ENCODE measurements at places on chromosomes 1 and 21.

GRCh38 chr1:154849645-154850131, 20.4 kb downstream of the KCNN3 start:
- DNase-seq, result no peak

DNA sequence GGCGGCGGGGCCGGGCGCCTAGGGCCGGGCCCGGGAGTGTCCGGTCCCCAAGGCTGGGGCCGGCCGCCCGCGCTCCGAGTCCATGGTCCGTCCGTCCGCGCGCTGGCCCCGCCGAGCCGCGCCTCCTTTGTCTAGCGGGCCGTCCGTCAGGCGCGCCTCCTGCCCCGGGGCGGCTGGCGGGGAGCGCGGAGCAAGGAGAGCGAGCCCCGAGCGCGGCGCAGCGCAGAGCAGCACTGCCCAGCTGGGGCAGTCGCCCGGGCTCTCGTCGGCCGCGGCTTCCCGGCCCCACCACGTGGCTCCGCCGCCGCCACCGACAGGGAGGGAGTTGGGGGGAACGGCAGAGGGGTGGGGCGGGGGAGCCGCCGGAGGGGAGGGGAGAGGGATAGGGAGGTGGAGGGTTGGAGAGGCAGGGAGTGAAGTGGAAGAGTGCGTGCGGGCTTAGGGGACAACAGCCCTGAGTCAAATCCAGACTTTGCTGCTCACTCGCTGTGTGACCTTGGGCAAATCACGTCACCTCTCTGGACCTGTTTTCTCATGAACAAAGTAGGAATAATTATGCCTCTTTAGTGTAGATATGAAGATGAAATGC, at the start of gene NKAIN1:
TSS of gene NKAIN1 (minus strand) at position 235 of the 589 bp plus-strand sequence. CDS start 340 bp downstream, outside the sequence.
- DNase-seq, result no peak

DNA sequence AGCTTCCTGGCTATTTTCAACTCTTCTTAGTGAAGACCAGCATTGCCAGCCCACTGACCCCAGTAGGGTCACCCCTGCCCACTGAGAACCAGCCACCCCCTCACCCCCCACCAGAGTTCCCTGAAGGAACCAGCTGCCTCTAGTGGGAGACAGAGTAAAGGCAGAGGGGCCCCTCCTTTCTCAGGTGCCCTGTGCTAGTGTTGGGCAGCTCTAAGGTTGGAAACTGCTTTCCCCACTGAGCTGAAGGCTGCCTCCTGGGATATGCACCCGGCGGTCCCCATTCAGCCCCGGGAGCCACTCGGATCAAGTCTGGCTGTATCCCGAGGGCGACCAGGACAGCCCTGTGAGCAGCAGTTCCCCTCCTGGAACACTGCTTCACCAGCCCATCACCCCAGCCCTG, 111.0 kb downstream of the PGBD5 start:
- no peak for DNase-seq

DNA sequence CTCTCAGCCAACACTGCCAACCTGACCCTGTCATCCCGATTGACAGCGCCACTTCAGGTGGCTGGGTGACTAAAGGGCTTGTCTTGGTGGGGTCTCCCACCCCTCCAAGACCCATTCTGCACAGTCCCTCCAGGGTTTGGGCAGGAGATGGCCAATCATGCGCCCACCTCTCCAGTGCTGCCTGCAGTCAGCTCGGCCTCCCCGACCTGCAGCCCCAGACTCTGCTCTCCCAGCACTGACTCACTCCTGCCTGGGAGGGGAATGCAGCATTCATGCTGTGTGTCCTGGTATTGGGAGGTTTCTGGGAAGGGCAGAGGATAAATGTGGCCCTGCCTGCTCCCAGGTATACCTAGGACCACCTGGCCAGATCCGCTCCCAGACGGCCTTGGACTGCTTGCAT, 9.7 kb downstream of the TMEM81 start:
- no peak for DNase-seq

- no peak for DNase-seq
Measured at GRCh38 chr1:85707267-85707989, 805 bp downstream of the ZNHIT6 start.

DNA sequence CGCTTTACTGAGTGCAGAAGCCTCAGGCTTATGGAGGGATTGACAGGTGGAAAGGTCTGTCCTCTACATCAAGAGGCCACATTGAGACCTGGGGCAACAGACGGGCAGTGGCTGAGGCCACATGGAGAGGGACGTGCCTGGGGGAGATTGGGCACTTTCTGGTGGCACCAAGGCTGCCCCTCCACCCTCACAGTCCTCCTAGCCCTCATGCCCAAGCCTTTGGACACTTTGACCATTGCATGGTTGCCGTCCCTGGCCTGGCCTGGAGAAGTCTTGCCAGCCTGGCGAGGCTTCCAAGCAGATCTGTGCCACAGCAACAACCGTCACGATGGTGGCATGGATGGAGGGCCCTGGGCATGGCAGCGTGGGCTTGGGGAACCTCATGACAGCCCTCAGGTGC, 192.1 kb upstream of the VAMP3 start:
- DNase-seq, result no peak

DNA sequence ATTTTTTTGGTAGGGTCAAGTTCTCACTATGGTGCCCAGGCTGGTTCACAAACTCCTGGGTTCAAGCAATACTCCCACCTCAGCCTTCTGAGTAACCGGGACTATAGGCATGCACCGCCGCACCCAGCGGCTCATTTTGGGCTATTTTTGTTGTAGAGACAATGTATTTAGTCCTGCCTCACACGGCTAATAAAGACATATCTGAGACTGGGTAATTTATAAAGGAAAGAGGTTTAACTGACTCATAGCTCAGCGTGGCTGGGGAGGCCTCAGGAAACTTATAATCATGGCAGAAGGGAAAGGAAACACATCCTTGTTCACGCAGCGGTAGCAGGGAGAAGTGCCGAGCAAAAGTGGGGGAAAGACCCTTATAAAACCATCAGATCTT, 4.2 kb downstream of the CELA2A start:
- DNase-seq, result no peak

DNA sequence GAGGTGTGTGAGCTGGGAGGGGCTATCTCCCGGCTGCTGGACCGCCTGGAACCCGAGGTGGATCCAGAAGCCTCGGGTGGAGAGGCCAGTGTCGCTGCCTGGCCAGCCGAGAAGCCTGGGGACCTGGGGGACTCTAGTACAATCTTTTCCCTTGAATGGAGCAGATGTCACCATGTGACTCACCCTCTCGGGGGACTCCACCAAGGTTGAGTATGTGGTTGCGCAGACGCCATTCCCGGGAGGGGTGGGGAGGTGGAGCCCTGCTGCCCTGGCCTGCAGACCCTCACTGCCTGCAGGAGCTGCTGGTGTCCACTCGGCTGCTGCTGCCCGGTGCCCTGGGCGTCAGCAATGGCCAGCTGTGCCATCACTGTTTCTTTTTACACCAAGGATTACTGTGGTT, 40.3 kb downstream of the TP73 start:
- no peak for DNase-seq

GRCh38 chr1:30087465-30087864, 635.9 kb downstream of the MATN1 start:
- DNase-seq, result no peak

- DNase-seq, result no peak
Measured at GRCh38 chr1:51445351-51446090, 73.5 kb downstream of the EPS15 start.

- no peak for DNase-seq
Measured at GRCh38 chr1:94332952-94333351, 85.2 kb upstream of the ABCD3 start.

GRCh38 chr1:209041927-209042326, 541.6 kb upstream of the CAMK1G start:
- no peak for DNase-seq

DNA sequence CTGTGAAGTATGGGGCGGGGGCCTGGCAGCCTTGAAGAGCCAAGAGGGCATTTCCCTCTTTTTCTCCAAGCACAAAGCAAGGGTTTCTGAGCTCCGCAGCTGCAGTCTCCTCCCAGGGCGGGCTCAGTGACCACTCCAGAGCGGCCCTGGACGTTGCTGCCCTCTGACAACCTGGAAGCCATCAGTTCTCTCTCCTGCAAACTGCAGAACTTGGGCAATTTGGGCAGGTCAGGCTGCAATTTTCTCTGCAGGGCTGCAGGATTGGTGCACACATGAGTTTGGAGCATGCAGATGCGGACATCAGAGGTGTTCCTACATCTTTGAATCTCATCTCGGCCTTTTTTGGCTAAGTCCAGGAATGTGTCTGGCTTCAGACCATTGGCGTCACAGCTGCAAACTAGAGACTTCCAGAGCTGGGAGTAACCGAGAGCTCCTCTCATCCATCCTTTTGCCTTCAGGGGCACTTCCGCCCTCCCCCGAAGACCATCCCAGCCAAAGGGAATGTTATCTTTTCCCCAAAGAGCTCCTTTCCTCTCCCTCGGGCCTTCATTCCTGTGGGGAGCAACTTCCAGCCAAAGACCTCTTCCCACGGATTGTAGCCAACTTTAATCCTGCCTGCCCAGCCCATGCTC, 139.6 kb upstream of the WNT4 start:
- no peak for DNase-seq

- no peak for DNase-seq
Measured at GRCh38 chr1:117215019-117215418, 4.3 kb upstream of the VTCN1 start.

- DNase-seq, result no peak
Measured at GRCh38 chr1:162696286-162696862, 64.1 kb downstream of the DDR2 start.

GRCh38 chr1:53545663-53546408, 86.6 kb downstream of the DMRTB1 start:
- no peak for DNase-seq

GRCh38 chr1:185933580-185933979, 199.4 kb downstream of the HMCN1 start:
- DNase-seq, result no peak

DNA sequence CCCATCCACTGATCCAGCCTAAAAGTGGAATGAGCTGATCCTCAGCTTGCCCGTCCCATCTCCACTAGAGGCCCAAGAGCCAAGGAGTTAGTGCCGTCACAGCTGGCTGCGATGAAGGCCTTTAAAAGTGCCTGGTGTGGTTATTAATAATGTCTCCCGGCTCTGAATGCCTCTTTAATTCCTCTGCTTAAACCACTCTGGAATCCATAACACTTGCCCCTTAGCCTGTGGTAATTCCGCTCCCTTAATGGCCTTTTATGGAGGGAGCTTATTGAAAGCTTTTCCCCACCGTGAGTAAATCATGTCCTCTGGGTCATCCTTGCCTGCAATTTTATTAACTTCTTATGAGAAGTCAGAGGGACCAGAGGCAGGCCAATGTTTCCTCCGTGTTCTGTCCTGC, 55.4 kb downstream of the UBIAD1 start:
- no peak for DNase-seq

GRCh38 chr1:79827446-79827845, 820.9 kb upstream of the ADGRL4 start:
- no peak for DNase-seq

GRCh38 chr1:54271341-54271740, 71.4 kb downstream of the MRPL37 start:
- no peak for DNase-seq

Data from cortex of kidney (tissue), 1 donor.